ENCODE measurements at places on chromosomes 7 and 10.

GRCh38 chr7:25181532-25181931 is 46.8 kb downstream of the NPVF start:
- DNase-seq, result no peak

GRCh38 chr7:112431803-112432202 is 18.5 kb upstream of the IFRD1 start:
- no peak for DNase-seq

DNA sequence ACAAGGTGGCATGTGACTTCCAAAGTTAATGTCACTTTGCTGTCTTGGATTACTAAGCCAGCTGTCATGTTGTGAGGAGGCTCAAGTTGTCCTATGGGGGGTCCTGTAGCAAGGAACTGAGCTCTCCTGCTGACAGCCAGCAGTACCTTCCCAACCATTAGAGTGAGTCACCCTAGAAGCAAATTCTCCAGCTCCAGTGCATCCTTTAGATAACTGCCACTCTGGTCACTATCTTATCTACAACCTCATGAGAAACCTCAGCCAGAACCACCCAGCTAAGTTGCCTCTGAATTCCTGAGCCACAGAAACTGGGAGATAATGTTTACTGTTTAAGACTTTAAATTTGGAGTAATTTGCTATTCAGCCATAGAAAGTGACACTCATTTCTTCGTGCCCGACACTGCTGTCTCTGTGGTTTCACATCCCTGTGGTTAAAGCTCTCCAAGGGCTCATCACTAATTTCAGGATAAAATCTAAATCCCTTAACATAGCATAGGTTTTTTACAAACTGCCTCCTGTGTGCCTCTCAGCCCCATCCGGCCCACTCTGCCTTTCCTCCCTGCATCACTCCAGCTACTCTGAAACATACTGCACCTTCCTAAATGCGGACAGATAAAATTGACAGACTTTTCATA is 83.5 kb downstream of the PRR15 start:
- DNase-seq, result no peak

- no peak for DNase-seq
Observed at GRCh38 chr10:125201791-125202622, 41.6 kb upstream of the CTBP2 start.

- no peak for DNase-seq
Observed at GRCh38 chr7:137919987-137920386, 73.2 kb upstream of the DGKI start.

DNA sequence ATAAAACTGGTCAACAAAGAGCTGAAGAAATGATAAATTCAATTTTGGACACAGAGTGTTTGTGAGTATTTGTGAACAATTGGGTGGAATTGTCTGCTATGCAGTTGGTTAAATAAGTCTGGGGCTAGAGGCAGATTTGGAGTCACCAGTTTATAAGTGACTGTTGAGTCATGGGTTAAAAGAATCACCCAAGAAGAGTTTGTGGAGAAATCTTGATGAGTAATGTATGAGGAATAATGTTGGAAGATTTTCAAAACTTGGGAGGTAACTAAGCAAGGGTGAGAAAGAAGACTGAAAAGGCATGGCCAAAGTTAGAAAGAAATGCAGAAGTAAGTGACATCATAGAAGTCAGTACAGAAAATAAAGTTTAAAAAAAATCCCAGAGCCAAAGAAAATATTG is 750.7 kb downstream of the MAGI2 start:
- DNase-seq, result no peak

GRCh38 chr10:120515741-120516140 is 58.7 kb downstream of the PLPP4 start:
- no peak for DNase-seq

DNA sequence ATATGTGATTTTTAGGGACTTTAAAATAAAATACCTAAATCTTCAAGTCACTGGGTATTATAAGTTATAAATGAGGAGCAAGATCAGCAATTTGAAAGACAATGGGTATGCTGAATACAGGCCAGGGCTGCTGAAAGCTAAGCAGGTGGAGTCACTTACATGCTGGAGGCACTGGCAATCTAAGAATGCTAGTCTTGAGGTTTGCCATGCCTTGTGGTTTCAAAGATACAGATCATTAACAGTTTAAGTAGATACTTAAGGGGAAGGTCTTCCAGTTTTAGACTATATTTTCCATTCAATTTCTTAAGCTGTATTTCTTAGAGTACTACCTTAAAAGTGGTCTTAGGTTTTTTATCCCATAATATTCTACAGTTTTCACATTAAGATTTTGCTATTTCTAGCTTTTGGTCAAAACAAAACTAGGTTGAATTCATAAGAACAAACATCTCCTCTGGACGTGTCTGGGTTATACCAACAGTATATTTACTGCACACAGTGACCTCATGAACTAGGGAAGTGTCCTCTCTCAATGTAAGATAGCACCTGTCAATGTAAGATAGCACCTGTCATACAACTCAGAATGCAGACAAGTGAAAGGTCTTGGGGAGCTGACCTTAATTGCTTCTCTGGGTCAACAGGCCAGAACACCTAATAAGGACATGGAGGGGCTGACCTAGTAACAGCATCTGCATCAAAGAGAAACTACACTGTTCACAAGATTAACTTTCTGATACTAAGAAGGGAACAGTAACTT is 2.0 kb downstream of the SRI start:
- no peak for DNase-seq

DNA sequence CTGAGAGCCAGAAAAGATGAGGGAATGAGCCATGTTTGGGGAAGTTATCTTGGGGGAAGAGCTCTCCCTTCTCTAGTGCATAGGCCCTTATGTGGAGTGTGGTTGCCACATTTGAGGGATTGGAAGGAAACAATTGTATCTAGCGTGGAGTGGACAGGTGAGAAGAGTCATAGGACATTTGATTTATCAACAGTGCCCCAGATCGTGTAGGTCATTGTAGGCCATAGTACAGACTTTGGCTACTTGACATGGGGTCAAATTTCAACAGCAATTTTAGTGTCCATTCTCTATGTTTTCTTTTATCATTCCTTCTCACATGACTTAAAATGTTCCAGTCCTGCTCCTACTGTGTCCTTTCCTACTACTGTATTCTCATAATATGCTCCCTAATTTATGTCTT is 1182.8 kb downstream of the SORCS1 start:
- no peak for DNase-seq

GRCh38 chr10:23457632-23458417 is 18.9 kb downstream of the OTUD1 start:
- no peak for DNase-seq

DNA sequence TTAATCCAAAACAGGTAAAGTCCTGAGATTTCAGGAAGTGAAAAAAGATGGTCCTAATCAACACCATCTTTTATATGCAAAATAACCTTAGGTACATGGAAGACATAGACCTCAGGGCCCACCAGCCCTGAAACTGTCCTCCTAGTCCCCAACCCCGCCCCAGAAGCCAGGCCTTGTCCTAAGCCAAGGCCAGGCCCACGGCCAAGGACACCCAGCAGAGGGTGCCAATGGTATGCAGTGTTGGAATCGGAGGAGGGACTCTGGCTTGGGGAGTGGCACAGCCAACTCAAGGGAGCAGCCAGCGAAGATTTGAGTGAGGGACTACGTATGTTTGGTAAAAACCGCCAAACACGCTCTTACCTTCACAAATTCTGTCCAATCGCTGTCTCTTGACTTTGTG is 96.7 kb downstream of the ZRANB1 start:
- peak; percentile 89 for DNase-seq

DNA sequence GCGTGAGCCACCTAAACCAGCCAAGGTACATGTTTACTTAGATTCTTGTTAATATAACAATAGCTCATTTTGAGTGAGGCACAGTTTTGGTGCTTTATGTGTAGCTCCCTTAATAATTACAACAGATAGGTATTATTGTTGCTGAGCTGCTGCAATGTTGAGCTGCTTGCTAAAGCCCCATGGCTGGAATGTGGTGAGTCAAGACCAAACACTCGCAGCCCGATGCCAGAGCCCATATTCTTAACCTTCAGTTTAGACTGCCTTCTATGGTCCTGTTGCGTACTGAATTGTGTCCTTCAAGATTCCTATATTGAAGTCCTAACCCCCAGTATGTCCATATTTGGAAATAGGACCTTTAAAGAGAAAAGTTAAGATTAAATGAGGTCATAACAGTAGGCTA is 407.1 kb downstream of the NEBL start:
- DNase-seq, result no peak

DNA sequence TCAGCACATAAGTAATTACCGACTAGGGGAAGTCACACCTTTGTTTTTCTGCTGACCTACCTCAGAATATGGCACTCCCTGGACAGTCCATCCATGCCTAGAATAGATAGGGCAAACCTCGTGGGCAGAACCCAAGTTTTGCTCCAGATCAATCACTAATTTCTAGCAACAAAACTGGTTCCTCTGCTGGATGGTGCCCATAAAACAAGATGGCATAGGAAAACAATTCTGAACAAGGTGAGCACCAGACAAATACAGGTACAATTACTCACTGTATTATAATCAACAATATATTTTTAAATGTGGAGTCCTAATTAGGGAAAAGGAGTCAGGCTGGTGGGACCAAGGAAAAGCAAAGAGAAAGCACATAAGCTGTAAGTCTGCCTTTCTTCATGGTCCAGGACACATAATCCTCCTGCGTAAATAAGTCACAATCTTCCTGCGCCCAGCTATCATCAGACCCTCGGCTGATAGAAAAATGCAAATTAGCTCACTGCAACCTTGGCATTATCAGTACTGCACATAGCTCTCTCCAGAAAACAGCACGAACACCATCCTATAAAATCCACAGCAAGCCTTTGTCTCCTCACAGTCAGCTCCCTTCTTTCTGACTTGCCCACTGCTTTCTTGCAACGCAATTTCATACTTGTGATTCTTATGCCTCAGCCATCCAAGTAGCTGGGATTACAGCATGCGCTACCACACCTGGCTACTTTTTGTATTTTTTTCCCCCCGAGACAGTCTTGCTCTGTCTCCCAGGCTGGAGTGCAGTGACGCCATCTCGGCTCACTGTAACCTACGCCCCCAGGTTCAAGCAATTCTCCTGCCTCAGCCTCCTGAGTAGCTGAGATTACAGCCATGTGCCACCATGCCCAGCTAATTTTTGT is 15.1 kb downstream of the URGCP start:
- no peak for DNase-seq

DNA sequence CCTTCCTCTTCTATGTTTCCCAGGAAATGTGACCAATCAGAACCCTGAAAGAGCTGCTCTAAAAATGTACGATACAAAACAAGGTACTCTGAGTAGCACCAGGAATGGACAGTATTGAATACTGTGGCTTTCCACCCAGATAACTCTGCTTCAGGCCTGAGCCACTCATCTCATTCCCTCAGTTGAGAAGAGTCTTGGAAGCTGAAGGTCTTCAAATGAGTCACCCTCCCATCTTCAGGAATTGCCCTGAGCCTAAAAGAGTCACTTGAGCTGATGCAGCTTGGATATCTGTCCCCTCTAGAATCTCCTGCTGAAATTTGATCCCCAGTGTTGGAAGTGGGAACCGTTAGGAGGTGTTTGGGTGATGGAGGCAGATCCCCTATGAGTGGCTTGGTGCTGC is 210.4 kb downstream of the DGKI start:
- DNase-seq, result no peak

DNA sequence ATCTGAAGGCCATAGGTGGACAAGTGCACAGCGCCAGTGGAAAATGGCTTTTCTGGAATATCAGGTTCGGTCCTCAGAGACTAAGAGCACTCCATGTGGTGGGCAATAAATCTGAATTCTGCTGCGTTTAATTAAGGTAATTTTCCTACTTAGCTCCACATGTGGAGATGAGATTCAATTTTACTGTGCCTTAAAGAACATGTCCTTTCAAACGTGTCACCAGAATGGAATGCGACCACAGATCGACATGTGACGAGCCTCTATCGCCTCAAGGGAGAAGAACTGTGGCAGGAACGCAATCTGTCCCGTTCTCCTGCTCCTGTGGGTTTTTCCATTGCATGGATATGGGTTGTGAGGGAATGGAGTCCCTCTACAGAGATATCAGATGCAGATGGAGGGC is 205.3 kb upstream of the ZNF32 start:
- DNase-seq, result peak; percentile 50

GRCh38 chr10:33272635-33273034 is 61.8 kb downstream of the NRP1 start:
- no peak for DNase-seq

Measured in coronary artery (tissue), 2 donors.